Cardiac septum (tissue), 1 donor: ENCODE measurements at places on chromosomes 6 and 20. TPM values are rescaled to one million over a fixed set of nuclear protein-coding genes. Genes with fewer than 3 reads are reported as not detected.

Gene MAP3K5
- 17.6 TPM for total RNA-seq

Gene FAM184A
- 0.40 TPM for total RNA-seq

DNA sequence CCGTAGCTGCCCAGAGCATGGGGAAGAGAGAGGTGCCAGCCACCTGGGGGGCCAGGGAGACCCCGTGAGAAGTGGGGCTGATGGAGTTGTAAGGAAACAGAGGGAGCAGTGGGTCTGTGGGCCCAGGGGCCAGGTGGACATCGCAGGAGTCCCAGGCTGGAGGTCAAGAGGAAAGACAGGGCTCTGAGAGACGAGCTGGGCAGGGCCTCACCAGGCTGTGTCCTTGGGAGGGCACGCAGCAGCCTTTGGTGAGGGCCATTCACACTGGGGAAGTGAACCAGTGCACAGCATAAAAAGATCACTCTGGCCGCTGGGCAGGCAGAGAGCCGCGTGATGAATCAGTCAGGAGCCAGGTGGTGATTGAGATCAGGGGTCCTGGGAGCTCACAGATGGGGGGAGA, 73.9 kb upstream of the FOXQ1 start:
- DNase-seq = no peak

- DNase-seq = no peak
These were observed 594.2 kb upstream of the CHD6 start for GRCh38 chr20:42212391-42212790.

Gene BEND3
- total RNA-seq = 2.1 TPM

DNA sequence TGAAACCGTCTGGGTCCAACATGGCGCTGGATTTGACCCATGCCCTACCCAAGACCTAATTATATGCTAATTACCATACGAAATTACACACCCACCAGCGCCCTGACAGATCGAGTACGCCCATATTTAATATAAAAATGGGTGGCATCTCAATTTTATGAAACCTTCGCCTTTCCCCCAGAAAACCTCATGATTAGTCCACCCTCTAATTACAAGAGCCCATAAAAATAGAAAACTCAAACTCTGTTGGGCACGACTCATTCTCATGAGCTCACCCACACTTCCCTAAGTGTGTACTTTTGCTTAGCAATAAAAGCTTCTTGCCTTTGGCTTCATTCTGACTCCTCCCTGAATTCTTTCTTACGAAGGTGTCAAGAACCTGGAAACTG, 136.4 kb downstream of the OR2B2 start:
- no peak for DNase-seq

DNA sequence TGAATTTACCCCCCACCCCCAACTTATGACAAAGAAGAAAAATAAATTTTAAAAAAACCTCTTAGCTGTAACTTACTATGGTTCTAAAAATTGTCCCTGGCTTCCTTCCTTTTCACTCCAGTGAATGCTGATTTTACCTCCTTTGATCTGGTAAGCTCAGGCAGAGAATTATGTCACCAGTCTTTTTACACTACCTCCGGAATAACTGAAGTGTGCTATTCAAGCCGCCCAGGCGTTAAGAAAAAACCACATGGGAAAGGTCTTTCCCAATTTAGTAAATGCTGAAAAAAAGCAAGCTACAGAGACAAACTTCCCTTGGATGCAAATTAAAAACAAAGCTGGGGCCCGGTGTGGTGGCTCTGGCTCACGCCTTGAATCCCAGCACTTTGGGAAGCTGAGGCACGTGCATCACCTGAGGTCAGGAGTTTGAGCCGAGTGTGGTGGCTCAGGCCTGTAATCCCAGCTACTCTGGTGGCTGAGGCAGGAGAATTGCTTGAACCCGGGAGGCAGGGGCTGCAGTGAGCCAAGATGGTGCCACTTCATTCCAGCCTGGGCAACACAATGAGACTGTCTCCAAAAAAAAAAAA, 12.4 kb downstream of the SNX5 start:
- no peak for DNase-seq

DNA sequence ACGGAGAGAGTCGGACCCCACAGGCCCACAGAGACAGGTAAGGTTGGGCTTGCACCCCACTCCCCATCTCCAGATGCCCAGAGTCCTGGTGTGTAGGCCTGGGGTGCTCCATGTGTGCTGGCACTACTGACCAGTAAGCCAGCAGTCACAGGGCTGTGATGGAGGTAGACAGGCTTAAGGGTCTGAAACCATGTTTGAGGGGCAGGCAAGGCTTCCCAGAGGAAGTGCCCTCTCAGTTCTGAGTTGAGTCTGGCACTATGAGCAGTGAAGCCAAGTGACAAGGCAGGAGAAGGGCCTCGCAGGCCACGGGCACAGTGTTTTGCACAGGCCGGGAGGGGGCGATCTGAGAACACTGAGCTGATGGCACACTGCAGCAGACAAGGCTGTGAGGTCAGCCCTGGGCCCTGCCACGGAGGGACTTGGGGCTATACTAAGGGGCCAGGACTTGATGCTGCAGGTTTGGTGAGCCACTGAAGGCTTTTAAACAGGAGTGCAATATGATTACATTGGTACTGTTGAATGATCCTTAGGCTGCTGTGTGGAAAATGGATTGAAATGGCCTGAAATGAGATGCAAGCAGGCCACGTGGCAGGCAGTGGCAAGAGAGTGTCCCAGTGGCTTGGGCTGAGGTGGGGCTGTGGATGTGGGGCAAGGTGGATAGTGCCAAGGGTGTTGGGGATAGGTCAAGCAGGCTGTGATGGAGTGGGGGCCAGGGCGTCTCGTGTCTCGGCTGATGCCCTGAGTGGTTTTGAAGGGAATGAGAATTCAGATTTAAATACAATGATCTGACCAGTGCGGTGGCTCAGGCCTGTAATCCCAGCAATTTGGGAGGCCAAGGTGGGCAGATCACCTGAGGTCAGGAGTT, 20.3 kb downstream of the TTBK1 start:
- peak; percentile 91 for DNase-seq

GRCh38 chr6:162478192-162478671, 249.3 kb downstream of the PRKN start:
- DNase-seq = no peak

Gene RAMACL
- total RNA-seq = 1.4 TPM

Gene TMC2
- total RNA-seq = not detected

Gene BPIFA3
- not detected for total RNA-seq

DNA sequence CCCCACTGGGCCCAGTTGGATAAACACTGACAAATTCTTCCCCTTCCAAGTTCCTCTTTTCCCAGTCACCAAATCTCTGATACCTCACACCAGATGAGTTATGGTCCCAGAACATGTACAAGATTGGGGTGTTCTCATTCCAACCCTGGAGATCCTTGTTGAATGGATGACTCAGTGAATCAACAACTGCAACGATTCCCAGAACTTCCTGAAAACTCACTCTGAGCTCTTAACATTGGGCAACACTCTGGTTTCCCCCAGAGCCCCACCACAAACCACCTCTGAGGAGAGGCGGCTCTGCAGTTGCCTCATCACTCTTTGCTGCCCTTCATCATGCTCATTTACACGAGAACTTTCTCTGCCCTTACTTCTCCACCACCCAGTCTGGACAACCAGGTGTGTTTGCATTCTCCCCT, 115.2 kb downstream of the MRPL14 start:
- no peak for DNase-seq

- DNase-seq = no peak
These were observed 52.3 kb downstream of the PIGU start for GRCh38 chr20:34624629-34625028.

DNA sequence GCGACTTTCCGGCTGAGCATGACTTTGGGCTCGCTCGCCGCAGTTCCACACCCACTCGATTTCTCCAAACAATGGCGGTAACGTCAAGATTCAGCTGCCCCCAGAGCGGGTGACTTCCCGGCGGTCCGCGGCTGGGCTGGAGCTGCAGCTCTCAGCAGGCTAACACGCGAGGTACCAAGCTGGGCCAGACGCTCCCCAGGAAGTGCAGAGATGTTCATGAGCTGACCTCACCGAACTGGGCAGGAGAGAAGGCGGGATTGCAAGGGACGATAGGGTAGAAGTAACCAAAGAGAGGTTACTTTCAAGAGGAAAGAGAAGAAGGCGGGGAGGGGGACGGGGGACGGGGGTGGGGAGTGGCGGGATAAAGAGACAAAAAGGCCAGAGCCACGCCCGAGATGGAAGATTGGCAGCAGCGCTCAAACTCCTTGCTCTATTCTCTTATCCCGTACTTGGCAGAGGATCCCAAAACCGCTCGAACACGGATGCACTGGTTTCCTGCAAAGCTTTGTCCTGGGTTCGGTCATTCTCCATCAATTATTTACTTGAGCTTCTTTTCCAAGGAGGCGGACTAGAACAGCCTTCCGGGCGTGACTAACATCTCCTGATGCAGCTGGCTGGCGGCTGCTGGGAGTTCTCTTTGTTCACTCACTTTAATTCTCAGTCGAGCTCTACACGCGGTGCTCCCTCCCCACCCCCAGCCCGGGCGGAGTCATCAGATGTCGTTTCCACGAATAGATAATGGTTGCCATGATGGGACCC, at the start of gene MTCL3:
MTCL3 (minus strand) TSS at position 626 of the 759 bp plus-strand sequence.
- no peak for DNase-seq

GRCh38 chr6:2165286-2165685, 80.1 kb downstream of the GMDS start:
- DNase-seq = no peak

Gene TGM3
- not detected for total RNA-seq

Gene C20orf141
- not detected for total RNA-seq

- no peak for DNase-seq
These were observed 294.4 kb upstream of the TBX18 start for GRCh38 chr6:85058806-85059205.

DNA sequence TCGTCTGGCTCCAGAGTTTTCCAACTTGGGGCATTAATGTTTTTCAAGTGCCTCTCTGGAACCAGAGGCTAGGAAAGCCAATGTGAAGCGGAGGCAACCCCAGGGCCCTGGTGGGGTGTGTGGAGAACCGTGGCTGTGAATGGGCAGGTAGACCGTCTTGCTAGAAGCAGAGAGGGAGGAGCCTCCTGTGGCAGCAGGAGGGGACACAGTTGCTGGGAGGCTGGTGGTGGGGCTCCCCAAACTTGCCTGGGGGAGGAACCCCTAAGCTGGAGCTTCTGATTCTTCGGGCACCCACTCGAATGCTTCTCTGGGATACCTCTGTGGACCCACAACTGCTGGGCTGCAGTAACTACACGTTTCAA, 65.3 kb upstream of the APCDD1L start:
- DNase-seq = peak; percentile 41

Gene SNAP25
- 1.2 TPM for total RNA-seq

DNA sequence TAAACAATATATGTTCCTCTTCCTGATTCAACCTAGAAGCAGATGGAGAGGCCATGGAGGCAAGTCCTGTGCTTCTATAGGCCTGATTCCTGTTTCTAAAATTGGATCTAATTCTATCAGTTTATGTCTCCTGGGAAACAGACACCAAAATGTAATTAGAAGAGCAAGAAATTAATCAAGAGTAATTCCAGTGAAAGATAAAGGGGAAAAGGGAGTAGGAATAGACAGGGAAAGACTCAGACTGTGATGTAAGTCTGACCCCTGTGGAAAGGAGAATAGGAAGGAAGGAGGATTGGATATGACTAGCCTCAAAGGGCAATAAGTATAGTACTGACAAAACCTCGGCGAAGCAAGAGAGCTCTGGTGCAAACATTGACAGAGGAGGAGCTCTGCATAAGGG, 33.9 kb upstream of the FBXO30 start:
- DNase-seq = no peak

Gene SPATS1
- total RNA-seq = not detected

Gene HLA-DQA2
- total RNA-seq = 2.8 TPM

Gene VWA7
- total RNA-seq = 21.5 TPM
